Fibroblast of lung (primary cell): ENCODE measurements at places on chromosomes 4 and X.
A peak's percentile ranks its signal among the peaks of the same experiment; 100 is the strongest.

GRCh38 chrX:136318156-136318555, 17.4 kb downstream of the ADGRG4 start:
- DNase-seq = no peak

DNA sequence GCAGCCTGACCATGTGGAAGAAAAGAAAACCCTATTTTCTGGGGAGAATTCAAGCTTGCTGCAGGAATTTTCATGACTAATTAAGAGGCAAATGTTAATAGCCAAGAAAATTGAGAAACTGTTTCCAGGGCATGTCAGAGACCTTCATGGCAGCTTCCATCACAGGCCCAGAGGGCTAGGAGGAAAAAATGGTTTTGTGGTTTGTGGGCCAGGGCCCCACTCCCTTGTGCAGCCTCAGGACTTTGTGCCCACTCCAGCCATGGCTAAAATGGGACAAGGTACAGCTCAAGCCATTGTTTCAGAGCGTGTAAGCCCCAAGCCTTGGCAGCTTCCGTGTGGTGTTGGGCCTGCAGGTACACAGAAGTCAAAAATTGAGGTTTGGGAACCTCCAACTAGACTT, 282.9 kb downstream of the DCAF12L2 start:
- no peak for DNase-seq

DNA sequence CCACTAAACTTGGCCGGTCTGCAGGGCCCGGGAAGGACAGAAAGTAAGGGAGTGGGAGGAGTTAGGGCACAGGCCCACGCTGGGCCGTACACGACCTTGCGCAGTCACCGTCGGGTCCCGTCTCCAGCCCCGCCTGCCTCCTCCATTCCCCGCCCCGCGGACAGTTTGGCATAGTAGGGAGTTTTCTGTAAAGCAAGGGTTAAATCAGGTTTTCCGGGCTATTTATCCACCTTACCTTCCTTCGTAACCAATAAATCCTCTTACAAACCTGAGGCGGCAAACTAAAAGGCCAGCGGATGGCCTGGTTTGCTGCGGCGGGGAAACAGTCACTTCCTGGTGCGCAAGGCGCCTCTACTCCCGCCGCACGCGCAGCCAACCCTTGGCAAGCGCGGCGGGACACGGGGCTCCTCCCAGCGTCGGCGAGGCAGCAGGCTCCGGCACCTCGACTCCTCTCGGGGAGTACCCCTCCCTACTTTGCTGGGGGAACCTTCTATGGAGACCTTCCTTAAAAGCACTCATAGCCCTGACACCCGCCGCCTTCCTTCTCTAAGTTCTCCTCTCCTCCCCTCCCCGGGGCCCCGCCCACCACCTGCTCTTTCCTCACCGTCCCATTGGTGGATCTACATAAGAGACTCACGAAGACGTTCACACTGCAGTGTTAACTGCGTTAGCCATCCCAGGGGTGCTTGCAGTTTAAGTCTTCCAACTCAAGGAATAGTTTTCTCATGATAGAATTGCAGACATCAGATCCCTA, at the start of gene TRMT2B:
TRMT2B (minus strand) TSS at position 563 of the 754 bp plus-strand sequence. CDS start 9,822 bp downstream, outside the sequence.
- peak; percentile 67 for DNase-seq

GRCh38 chrX:103517246-103517645, 2.0 kb downstream of the RAB40A start:
- peak; percentile 60 for DNase-seq
